NB4 (cell line): ENCODE measurements at places on chromosomes 7 and 10.

GRCh38 chr10:45581216-45581549 lies 91.4 kb downstream of the ZFAND4 start:
- DNase-seq: no peak

GRCh38 chr7:151830121-151830830 lies 46.6 kb downstream of the PRKAG2 start:
- no peak for DNase-seq

DNA sequence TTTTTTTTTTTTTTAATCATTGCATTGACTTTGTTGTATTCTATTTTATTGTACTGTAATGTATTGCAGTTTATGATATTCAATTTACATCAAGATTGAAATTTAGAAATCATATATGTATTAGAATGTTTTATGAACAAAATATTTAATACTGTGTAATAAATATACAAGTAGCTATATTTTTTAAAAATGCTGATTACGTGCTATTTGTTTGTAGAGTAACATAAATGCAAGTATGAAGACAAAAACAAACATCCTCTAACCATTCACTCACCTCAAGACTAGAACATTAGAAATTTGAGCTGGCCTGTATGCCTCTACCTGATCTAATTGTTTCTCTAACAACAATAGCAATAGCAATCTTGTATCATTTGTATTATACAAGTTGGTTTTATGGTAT lies 290.3 kb downstream of the GATA3 start:
- no peak for DNase-seq

DNA sequence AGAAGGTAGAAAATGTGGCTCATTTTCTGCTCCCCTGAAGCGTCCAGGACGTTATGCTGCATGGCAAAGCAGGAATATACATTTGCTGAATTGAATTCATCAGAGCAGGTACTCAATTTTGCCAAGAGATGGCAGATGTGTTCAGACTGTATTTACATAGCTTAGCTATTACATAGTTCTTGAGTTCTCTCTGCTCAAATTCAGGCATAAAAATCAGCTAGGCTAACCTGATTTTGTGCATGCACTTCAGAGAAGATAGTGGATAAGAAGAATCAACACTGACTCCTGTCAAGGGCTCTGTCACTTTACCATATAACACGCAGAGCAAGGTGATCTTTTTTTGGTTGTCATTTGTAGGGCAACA lies 209.2 kb upstream of the FAM3C start:
- no peak for DNase-seq

- DNase-seq: peak; percentile 30
Observed at GRCh38 chr7:27073076-27073475, 22.7 kb downstream of the HOXA1 start.

GRCh38 chr10:571688-572451 lies 117.6 kb downstream of the DIP2C start:
- DNase-seq: no peak

GRCh38 chr7:106618480-106618879 lies 42.5 kb downstream of the CCDC71L start:
- no peak for DNase-seq

- no peak for DNase-seq
Observed at GRCh38 chr7:140902303-140902953, 22.3 kb downstream of the BRAF start.

- DNase-seq: peak; percentile 2
Observed at GRCh38 chr10:32004161-32004591, 52.0 kb downstream of the KIF5B start.

DNA sequence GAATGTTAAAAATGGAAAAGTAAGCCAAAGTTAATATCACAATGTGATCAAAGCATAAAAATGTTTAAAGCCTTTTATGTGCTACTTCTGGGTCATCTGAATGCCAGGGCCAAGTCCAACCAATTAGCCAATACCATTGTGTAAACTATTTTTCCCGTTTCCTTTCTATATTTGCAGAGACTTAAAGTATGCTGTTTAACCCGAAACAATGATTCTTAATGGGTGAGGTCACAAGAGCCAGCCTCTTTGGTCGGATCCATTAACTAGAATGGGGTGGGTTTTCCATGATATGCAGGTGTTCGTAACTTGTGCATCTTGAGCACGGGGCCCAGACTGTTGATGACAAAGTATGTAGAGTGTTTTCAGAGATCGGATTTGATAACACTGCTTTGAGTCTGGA lies 111.3 kb upstream of the IGFBP3 start:
- DNase-seq: no peak

GRCh38 chr7:2920956-2921652 lies 77.0 kb upstream of the GNA12 start:
- DNase-seq: no peak

DNA sequence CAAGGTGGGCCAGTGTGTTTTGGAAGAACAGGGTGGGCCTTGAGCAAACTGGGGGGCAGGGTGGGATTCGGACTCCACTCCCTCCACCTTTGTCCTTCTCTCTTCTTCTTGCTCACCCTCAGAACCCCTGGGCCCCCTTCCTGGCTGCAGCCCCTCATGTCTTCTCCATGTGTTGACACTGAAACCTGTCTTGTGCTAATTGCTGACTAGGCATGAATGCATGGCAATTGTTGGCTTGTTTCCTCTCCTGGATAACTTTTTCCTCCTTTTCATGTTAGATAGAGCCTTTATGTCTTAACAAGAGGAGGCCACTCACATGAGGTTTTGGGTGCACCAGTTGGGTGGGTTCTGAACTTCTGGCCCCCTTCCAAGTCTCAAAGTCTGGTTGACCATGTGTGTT lies 181.6 kb upstream of the MKI67 start:
- no peak for DNase-seq

DNA sequence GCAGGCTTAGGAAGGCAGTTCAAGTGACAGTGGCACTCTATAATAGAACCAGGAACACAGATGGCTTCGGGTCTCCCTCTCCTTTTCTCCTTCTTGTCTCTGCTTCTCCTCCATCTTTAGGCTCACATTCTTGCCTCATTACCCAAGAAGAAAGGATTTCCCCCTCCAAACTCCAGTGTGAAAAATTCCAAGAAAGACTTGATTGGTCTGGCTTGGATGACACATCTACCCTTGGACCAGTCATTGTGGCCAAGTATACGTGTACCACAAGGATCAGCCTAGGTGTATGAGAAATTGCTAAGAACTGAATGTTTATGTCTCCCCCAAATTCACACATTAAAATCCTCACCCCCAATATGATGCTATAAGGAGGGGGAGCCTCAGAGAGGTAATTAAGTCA lies 53.9 kb downstream of the PRTFDC1 start:
- no peak for DNase-seq

DNA sequence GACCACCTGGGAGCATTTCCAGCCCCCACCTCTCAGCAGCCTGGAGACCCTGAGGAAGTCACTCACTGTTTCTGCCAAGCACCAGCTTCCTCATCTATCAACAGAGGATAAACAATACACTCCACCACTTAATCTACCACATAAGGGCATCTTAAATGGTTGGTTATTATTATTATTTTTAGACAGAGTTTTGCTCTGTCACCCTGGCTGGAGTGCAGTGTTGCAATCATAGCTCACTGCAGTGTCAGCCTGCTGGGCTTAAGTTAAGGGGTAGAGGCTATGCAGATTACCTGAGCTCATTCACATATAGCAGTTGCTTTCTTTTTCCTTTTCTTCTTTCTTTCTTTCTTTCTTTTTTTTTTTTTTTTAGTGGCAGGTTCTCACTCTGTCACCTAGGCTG lies 59.5 kb upstream of the ELN start:
- no peak for DNase-seq

GRCh38 chr10:4018054-4018511 lies 233.1 kb upstream of the KLF6 start:
- DNase-seq: no peak

- no peak for DNase-seq
Observed at GRCh38 chr7:143389316-143390103, 8.4 kb downstream of the ZYX start.

DNA sequence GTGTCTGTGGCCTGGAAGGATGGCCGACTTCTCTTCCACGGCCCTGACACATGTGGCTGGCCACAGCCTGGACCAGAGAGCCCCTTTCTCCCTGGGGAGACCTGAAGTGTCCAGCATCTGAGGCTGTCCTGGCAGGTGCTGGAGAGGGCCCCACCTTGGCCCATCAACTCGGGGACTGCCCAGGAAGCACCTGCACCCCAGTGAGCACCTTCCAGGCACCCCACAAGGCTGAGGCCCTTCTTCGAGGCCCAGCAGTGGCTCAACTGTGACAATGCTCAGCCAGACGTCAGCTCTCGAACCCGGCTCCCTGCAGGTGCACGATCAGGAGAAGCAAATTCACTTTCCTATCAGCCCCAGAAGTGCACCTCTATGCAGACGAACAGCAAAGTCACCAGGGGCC lies 24.3 kb downstream of the RGS10 start:
- DNase-seq: no peak

GRCh38 chr10:78903341-78903940 lies 165.3 kb upstream of the ZMIZ1 start:
- no peak for DNase-seq

GRCh38 chr10:101902032-101902819 lies 58.6 kb upstream of the KCNIP2 start:
- no peak for DNase-seq

GRCh38 chr7:117017017-117017451 lies 63.7 kb downstream of the ST7 start:
- no peak for DNase-seq

DNA sequence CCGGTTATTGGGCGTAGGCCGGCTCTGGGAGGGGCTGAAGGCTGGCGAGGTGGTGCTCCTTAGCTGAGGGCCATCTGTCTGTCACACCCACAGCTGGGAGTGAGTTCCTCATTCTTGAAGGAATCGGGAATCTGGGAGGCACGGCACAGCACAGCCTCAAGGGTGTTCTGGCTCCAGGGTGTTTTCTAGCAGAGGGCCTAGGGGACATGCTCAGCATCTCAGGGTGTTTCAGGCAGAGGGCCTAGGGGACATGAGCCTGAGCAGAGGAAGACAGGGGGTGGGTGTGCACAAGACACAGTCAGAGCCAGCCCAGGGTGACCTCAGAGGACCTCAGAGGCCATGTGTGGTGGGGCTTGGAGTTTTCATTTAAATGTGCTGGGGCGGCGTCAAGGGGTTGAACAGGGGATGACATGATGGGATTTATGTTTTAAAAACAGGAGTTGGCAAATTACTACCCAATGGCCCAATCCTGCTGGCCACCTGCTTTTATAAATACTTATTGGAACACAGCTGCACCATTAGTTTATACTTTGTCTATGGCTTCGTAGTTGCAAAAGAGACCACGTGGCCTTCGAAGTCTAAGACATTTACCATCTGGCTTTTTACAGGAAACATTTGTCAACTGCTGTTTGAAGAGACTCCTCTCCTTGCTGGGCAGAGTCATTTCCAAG lies 121.6 kb downstream of the PRKAG2 start:
- peak; percentile 44 for DNase-seq

DNA sequence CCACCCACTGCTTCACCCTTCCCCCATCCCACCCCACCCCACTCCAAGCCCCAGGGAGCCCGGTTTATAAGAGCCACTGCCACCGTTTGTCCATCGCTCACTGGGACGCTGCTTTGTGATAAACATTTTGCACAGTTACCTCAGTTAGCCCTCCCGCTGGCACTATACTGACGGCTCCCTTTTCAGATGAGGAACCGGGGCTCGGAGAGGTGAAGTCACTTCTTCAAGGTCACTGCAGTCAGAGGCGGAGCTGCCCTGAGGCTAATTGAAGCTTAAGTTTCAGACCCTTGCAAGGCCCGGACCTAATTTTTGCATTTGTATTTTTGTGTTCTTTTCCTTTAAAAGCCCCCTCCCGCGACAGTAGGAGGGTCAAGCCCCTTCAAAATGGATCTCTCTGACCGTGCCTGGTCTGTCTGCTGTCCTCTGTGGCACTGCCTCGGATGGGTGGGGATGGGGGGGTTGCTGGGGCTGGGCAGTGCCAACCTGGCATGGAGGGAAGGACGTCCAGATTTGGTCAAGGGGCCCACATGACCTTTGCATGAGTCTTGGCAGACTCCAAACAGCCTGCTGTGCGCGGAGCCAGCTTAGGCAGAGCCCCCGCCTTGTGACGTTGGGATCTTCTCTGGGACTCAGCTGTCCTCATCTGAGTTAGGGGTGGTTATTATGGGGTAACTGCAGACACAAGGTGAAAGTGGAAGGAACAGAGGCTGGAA lies 17.7 kb upstream of the NODAL start:
- peak; percentile 84 for DNase-seq

DNA sequence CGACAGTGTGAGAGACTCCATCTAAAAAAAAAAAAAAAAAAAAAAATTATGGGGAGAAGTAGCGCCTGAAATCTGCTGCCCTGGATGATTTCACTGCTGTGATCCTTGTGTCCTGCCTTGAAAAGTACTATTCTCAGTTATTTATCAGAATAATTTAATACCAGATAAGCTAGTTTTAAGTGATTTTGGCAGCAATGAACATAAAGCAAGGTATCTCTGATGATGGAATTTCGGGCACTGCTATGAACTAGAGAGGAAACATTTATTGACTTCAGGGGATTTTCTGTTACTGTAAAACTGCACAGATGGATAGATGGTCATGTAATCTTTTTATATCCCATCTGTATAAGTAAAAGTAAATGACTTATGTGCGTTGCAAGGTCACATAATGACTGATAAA lies 619.1 kb upstream of the ANKRD30A start:
- DNase-seq: no peak

DNA sequence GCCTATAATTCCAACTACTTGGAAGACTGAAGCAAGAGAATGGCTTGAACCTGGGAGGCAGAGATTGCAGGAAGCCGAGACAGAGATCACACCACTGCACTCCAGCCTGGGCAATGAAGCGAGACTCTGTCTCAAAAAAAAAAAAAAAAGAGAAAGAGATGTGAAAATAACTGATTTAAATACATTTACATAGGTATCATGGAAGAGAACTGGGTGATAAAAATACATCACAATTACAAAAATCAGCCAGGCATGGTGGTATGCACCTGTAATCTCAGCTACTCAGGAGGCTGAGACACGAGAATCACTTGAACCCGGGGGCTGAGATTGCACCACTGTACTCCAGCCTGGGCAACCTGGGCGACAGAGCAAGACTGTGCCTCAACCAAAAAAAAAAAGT lies 19.8 kb downstream of the NANOS1 start:
- DNase-seq: no peak

DNA sequence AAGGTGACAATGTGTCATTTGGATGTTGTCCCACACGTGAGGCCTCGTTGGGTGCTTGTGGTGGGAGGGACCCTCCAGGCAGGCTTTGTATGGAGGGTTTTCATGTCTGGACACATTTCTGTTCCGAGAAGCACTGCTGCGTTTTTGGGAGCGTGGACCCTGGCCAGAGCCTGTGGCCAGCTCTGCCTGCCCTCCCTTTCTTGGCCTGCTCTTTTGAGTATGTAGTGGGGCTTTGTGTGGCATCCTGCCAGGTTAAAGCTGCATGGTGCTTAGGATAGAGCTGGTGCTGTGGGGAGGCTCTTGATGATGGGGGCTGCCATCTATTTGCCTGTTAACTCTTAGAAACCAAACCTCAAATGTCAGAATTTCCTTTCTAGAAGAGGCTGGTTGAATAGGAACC lies 45.7 kb downstream of the GLRX3 start:
- DNase-seq: no peak

DNA sequence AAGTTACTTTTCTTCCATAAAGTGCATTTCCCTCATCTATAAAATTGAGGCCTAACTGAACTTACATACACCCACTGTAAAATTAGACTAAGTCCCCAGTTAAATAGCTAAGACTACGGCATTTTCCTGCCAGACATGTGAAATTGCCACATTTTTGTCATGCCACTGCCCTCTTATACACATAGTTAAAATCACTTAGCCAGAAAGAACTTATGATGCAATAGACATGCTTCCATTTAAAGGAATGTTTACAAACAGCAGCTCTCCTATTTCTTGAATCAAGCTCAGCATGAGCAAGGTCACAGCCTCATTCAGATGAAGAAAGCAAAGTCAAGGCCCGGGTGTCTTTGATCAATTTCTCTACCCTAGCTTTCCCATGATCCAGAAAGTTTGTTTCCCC lies 175.7 kb downstream of the LRRN3 start:
- DNase-seq: no peak

- no peak for DNase-seq
Observed at GRCh38 chr10:31390804-31391203, 71.8 kb downstream of the ZEB1 start.
